ENCODE measurements at places on chromosomes 1 and 21. TPM values are rescaled to one million over a fixed set of nuclear protein-coding genes. Genes with fewer than 3 reads are reported as not detected.
A peak's percentile ranks its signal among the peaks of the same experiment; 100 is the strongest.

KCNK1 gene
- not detected for total RNA-seq

SAMD11 gene
- total RNA-seq, result 26.5 TPM

IGSF3 gene
- total RNA-seq, result not detected

GRCh38 chr1:94702442-94702815 lies 117.7 kb upstream of the SLC44A3 start:
- peak overlapping the region; percentile 43 for H3K4me3 ChIP-seq
- peaks cover 12% of the 10 kb centered on the region for H3K36me3 ChIP-seq
- H3K4me1 ChIP-seq, result peaks cover 91% of the 10 kb centered on the region
- no peaks in the 10 kb centered on the region for H3K27me3 ChIP-seq
- peak overlapping the region; percentile 78 for H3K27ac ChIP-seq

DNA sequence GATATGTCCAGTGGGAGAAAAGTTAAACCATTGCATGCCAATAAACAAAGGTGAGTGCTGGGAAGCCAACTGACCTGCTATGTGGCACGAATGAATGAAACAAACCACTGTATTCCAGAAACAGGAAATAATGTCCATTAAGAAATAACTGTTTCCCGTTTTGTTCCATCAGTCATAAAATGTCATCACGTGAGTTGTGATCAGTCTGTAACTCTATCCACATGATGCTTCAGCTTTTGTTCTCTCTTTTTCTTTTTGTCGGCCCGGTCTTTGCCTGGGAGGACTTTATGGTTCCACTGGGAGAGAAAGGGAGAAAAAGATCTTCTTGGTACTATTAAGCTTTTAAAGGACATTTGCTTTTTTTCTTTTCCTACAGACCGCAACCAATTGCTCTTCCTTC lies 179.9 kb downstream of the TGFB2 start:
- H3K4me3 ChIP-seq, result no peak overlapping the region
- H3K27me3 ChIP-seq, result peaks cover 2% of the 10 kb centered on the region
- no peak overlapping the region for H3K27ac ChIP-seq
- no peak for DNase-seq
- H3K4me1 ChIP-seq, result peaks cover 15% of the 10 kb centered on the region

DNA sequence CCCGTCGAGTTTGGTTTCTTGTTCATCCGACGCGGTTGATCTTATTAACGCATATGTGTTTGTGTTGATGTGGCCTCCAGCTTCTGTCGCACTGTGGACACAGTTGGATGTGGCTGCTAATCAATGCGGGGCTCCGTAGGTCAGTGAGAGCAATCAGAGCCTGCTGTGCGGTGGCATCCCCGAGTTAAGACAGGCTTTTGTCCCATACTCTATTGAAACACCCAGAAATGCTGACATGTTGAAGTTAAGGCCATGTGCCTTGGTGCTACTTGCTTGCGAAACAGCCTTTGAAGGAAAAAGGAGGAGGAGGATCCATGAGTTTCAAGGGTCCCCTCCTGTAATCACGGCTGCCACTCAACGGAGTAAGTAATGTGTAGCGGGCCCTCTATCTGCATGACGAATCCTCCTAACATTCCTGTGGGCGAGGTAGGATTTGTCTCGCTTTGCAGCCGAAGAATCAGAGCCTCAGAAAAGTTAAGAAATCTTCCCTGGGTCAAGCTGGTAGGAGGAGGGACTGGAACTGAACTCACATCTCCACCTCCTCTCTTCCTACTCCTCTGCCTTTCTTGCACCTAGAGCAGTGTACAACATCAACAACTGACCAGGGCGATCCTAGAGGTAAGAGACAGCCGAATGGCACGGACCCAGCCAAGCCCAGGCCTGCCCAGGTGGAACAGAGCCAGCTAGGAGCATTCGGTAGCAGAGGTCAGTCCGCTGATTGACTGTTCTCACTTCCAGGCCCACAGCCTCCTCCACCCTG lies 19.5 kb downstream of the PDE9A start:
- H3K27me3 ChIP-seq, result peaks cover 9% of the 10 kb centered on the region
- H3K4me1 ChIP-seq, result no peaks in the 10 kb centered on the region
- DNase-seq, result no peak

- no peak overlapping the region for H3K27ac ChIP-seq
- H3K27me3 ChIP-seq, result peaks cover 10% of the 10 kb centered on the region
- H3K4me1 ChIP-seq, result peaks cover 17% of the 10 kb centered on the region
- no peak overlapping the region for H3K4me3 ChIP-seq
- H3K36me3 ChIP-seq, result no peaks in the 10 kb centered on the region
- no peak for DNase-seq
Measured at GRCh38 chr1:87129038-87129437, 199.6 kb upstream of the LMO4 start.

- peaks cover 11% of the 10 kb centered on the region for H3K4me1 ChIP-seq
- H3K4me3 ChIP-seq, result no peak overlapping the region
- H3K27ac ChIP-seq, result no peak overlapping the region
- H3K36me3 ChIP-seq, result no peaks in the 10 kb centered on the region
- DNase-seq, result no peak
Measured at GRCh38 chr21:16597753-16598152, 868.0 kb downstream of the USP25 start.

GRCh38 chr21:18451670-18452069 lies 48.1 kb upstream of the TMPRSS15 start:
- H3K27me3 ChIP-seq, result no peaks in the 10 kb centered on the region
- H3K4me3 ChIP-seq, result no peak overlapping the region
- H3K4me1 ChIP-seq, result no peaks in the 10 kb centered on the region
- H3K27ac ChIP-seq, result no peak overlapping the region

- no peak for DNase-seq
- H3K4me3 ChIP-seq, result no peak overlapping the region
- H3K36me3 ChIP-seq, result no peaks in the 10 kb centered on the region
- H3K4me1 ChIP-seq, result no peaks in the 10 kb centered on the region
- no peak overlapping the region for H3K27ac ChIP-seq
Measured at GRCh38 chr1:38777464-38777957, 82.1 kb downstream of the RRAGC start.

DNA sequence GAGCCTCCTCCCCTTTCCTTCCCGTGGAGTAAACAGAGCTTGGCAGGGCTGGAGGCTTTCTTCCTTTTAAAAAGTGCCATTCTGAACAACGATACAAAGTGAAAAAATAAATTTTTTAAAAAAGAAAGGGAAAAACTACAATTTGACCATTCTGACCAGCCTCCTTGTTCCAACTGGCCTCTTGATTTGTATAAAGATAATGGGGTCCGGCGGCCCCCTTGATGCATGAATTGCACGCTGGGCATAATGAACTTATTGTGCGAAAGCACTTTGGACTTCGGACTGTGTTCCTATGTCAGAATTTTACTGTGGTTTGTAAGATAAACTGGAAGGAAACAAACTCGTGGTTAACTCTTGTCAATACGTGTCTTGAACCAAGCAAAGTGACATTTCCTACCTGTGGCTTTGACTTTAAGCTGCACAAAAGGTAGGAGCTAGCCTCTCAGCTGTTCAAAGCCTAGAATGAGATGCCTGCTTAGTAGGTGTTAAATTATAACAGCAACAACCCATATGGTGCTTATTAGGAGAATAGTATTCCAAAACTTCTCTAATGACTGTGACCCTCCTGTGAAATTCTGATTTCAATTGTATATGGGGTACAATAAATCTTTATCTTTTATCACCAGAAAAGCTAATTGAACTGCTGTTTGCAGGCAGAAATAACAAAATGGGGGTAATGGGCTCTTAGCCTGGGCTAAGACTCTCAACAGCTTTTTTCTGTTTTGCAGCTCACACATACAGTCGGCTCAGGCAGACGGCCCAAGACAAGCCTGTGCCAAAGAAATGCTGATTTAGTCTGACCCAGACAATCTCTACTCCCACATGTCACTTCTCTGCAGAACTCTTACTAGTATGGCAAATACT lies 9.3 kb downstream of the IRF2BP2 start:
- H3K36me3 ChIP-seq, result peaks cover 22% of the 10 kb centered on the region
- peaks cover 68% of the 10 kb centered on the region for H3K4me1 ChIP-seq
- DNase-seq, result no peak
- H3K4me3 ChIP-seq, result peak overlapping the region; percentile 97

GRCh38 chr1:87180682-87181081 lies 148.0 kb upstream of the LMO4 start:
- no peak overlapping the region for H3K27ac ChIP-seq
- H3K4me3 ChIP-seq, result no peak overlapping the region
- H3K36me3 ChIP-seq, result no peaks in the 10 kb centered on the region
- H3K4me1 ChIP-seq, result no peaks in the 10 kb centered on the region
- peaks cover 30% of the 10 kb centered on the region for H3K27me3 ChIP-seq

GRCh38 chr1:16083486-16083885 lies 10.0 kb upstream of the FAM131C start:
- H3K4me3 ChIP-seq, result no peak overlapping the region
- peaks cover 11% of the 10 kb centered on the region for H3K4me1 ChIP-seq
- no peaks in the 10 kb centered on the region for H3K27me3 ChIP-seq
- no peak overlapping the region for H3K27ac ChIP-seq
- H3K36me3 ChIP-seq, result no peaks in the 10 kb centered on the region

- no peak overlapping the region for H3K4me3 ChIP-seq
- H3K27ac ChIP-seq, result no peak overlapping the region
- no peak for DNase-seq
- H3K27me3 ChIP-seq, result peaks cover 1% of the 10 kb centered on the region
- peaks cover 5% of the 10 kb centered on the region for H3K4me1 ChIP-seq
Measured at GRCh38 chr1:241156231-241156965, 200.6 kb downstream of the RGS7 start.

- no peak overlapping the region for H3K4me3 ChIP-seq
- no peak for DNase-seq
- H3K27me3 ChIP-seq, result 0 out of 2 replicates have a peak, but pooled peaks cover 2% of the 10 kb centered on the region
Measured at GRCh38 chr1:150212070-150212469, 23.8 kb downstream of the ANP32E start.

GRCh38 chr1:109639841-109640184 lies 16.1 kb upstream of the GSTM4 start:
- H3K4me1 ChIP-seq, result peaks cover 36% of the 10 kb centered on the region
- DNase-seq, result no peak
- peaks cover 3% of the 10 kb centered on the region for H3K27me3 ChIP-seq
- no peak overlapping the region for H3K27ac ChIP-seq

Data from HFFc6 (cell line).